CMK (cell line): ENCODE measurements at places on chromosomes 11 and 22.

- DNase-seq, result no peak
Observed at GRCh38 chr11:75349521-75350116, 1.8 kb downstream of the ARRB1 start.

GRCh38 chr11:95751515-95751914 lies 38.1 kb downstream of the FAM76B start:
- no peak for DNase-seq

DNA sequence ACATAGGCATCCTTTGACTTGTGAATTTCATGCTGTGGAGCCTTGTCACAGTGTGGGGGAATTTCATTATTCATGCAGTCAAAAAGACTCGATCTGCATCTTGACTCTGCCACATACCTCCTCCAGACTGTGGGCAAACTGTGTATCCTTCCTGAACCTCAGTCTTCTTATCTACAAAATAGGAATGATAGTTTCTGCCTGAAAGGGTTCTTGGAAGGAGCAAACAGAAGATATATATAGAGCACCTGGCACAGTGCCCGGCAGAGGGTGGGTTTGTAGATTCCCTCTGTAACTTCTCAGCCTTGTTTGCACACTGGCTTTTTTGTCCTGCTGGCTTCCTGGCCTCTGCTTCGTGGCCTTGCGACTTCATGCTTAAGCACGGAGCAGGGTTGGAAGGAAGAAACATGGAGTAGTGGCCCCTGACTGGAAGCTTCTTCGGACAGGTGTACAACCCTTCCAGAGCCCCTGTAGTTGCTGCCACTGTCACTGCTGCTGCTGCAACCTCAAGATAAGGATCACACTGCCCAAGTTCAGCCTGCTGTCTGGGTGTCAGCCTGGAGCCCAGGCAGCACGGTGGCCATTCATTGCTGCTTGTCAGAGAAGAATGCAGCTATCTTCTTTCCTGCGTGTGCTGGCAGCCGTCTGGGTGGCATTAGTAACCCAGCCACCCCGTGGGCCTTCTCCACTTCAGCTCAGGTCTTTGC lies 106.4 kb downstream of the MICAL2 start:
- DNase-seq, result no peak

DNA sequence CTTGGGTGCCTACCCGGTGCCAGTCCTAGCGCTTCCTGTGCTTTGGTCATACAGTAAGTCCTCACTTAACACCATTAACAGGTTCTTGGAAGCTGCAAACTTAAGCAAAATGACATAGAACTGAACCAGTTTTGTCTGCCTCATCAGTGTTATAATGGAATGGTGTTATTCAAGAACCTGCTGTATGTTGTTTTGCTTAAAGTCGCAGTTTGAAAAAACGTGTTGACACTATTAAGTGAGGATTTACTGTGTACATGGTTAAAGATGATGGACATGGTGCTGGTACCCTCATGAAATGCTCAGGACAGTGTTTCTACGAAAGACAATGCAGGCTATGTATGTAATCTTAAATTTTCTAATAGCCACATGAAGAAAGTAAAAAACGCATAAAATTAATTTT lies 41.3 kb downstream of the PPP6R3 start:
- DNase-seq, result no peak

DNA sequence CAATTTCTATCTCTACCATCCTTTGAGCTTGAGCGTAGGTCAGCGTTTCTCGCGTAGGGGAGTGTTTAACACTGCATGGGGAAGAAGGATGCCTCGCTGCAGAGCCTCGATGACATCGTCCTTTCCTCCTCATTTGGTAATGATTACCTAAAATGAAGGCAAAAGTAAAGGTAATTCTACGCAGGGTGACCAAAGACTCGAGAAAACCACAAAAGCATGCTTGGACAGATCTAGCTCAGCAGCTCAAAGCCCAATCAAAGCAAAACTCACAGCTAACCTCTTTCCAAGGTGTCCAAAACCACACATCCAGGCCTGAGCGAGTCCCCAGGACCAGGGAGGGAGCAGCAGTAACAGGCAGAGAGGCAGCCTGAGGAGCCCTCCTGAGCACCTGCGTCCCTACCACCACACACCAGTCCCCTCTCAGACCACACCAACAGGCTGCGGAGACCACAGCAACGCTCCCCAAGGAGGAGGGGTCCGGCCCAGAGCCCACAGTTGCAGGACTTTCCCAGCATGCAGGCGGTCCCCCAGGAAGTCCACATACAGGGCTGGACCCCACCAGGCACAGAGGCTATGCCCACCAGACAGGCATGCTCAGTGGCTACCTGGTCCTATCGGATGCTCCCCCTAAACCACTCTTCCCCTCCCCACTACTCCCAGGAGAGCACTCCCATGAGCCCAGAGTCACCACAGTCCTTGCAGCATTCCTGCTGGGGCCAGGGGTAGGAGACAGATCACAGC lies 3.3 kb downstream of the BRD1 start:
- DNase-seq, result no peak

GRCh38 chr11:17734418-17734911 lies at the start of gene KCNC1:
Gene KCNC1, plus strand, starts transcription at chr11:17734781. Its CDS starts 1,222 bp downstream, at chr11:17736003.
- no peak for DNase-seq

- DNase-seq, result no peak
Observed at GRCh38 chr11:96102664-96103078, 178.8 kb upstream of the MTMR2 start.

GRCh38 chr11:25628030-25628429 lies 703.9 kb upstream of the ANO3 start:
- DNase-seq, result no peak
